H54 (cell line): ENCODE measurements at places on chromosomes 13 and 19.

GRCh38 chr13:91072486-91072885 lies 275.0 kb upstream of the MIR17HG start:
- DNase-seq: no peak

- no peak for DNase-seq
Measured at GRCh38 chr13:40341096-40341471, 325.4 kb downstream of the FOXO1 start.

DNA sequence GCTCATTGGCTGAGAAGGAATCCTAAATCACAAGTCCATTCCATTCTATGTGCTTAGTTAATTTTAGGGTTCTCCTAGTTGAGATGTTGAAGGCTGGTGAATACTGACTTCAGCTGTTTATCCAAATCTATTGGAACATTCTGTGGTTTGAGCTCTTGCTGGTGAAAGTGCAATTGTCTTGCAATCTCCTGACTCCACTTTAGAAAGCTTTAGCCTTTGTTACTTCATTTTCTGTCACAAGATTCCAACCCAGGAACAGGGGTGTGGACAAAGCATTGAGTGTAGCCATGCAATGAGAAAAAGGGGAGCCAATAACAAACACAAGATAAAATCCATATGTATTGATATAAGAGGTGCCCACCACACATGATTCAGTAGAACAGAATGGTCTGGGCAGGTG lies 15.0 kb downstream of the CEACAM21 start:
- no peak for DNase-seq

GRCh38 chr19:18849838-18850400 lies 18.2 kb downstream of the UPF1 start:
- no peak for DNase-seq

GRCh38 chr19:50328224-50328872 lies 829 bp downstream of the KCNC3 start:
- DNase-seq: no peak

DNA sequence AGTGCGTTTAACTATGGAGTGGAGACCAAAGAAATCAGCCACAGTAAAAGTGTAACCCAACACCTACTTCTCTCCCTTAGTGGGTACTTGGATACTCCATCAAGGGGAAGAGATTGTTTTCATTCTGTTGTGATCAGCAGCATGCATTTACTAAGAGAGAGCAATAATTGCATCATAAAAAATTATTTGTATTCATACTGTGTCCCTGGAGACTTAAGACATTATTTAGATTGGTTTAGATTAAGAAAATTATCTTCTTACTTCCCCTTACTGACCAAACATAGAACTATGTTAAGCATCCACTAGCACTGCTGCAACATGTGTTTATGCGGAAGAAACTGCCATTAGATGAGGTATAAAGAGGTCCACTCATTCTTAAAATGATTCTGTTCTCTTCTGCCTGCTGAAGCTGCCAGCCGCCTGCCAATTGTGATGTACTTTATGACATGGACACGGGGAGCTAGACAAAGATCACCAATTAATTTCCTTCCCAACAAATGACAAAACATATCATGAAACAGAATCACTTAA lies 738.5 kb downstream of the DIAPH3 start:
- DNase-seq: no peak

GRCh38 chr19:32041681-32042292 lies 303.6 kb upstream of the ZNF507 start:
- peak; percentile 21 for DNase-seq

DNA sequence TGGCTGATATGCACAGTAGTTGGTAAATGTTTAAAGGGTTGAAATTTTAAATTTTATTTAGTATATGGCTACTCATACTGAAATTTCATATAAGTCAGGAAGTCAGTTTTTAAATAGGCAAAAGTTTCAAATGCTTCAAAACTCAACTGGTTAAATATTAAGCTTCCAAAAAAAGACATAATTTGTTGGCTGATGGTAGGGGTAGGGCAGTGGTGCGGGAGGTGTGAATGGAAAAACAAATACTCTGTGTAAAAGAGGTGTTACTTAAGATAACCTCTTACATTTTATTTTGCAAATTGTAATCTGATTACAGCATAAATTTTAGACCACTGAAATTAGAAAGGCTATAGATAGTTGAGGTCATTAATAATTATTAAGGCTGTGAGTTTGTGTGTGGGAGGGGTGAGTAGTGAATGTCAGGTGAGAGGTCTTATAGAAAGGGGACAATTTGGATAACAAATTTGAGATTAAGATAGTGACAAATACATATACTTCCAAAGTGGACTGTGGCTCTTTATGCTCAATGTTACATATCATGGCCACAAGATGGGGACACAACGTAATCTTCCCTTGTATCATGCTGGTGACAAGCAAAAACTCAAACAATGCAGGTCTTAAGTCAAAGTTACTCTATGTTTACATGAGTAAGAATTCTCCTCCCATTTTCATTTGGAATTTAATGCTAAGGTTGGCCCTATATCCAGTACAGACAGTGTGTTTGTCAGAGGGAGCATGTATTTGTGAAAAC lies 36.6 kb upstream of the OXGR1 start:
- DNase-seq: peak; percentile 25

- DNase-seq: no peak
Measured at GRCh38 chr19:45171211-45171623, 6.8 kb downstream of the TRAPPC6A start.

DNA sequence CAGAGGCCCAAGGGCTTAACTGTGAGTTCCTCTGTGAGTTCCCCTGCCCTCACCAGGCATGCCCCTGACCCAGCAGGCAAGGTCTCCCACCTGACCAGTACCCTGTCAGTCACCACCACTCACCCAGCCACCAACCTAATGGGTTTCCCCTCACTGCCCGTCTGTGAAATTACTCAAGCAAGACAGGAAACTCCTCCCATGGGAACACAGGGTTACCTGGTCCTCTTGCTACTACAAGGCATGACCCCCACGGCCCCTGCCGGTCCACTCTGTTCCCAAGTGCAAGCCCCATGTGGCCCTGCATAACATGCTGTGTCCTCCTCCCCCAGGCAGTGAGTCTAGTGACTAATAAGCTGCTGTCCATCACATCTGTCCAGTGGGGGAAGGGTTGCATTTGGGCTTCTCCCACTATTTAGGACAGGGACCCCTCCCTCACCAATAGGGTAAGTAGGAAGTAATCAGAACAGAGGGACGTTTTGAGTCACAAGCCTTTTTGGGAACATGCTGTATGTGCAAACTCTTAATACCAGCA lies 8.0 kb upstream of the DHRS12 start:
- no peak for DNase-seq

DNA sequence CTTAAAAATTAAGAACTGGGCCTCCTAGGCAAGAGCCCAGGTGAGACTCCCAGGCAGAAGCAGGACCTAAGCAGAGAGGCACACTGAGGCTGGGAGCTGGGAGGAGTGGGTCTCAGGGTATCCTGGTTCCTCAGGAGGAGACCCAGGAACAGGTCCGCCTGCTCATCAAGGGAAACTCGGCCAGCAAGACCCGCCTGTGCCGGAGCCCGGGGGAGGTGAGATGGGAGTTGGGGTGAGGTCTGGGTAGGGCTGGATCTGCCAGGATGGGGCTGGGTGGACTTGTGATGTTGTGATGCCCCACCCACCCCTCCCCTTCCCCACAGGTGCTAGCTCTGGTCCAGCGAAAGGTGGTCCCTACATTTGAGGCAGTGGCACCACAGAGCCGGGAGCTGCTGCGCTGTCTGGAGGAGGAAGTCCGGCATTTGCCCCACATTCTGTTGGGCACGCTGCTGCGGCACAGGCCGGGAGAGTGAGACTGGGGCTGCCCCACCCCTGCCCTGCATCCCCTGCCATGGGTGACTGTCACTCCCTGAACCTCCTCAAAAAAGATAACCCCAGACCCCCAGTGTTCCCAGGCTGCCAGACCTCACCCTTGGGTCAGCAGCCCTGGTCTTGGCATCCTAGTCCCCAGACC lies 6.9 kb downstream of the HAUS5 start:
- no peak for DNase-seq

- DNase-seq: no peak
Measured at GRCh38 chr19:33306853-33307792, 4.8 kb upstream of the CEBPA start.

DNA sequence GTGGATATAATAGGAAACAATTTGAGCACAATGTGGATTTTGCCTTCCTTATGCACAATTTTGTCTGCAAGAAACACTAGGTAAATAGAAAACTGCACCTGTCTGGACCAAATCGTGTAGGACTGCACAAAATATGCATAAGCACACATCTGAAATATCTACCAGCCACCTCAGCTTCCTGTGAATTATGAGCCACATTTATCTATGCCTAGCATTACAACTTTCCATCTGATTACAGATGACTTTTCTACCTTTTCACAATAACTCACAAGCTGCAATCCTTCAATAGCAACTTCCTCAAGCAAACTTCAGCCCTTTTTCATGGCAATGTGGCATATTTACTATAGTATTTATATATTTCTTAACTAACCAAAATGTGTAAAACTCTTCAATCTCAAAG lies 5.7 kb upstream of the RFX2 start:
- no peak for DNase-seq

DNA sequence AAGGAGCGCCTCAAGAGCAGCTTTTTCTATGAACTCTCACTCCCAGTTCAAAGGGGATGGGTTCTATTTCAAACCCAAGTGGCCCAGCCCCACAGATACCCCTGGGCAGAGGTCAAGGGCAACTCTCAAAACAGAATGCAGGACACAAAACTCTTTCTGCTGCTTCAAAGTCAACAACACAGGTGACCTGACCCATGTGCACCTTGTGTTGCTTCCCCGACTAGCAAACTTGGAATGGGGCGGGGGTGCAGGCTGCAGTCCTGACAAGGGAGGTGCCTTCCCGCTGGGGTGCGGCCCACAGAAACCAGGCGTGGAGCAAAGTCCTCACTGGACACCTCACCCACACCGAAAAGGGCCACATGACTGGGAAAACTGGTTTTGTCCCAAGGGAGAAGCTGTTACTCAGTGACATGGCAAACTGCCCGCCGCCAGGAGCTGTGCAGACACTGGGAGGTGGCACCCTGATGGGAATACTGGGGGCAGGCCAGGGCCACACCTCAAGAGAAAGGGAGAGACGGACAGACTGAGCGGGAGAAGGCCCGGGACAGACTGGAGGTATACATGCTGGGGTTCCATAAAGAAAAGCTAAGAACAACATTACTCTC lies 17.4 kb downstream of the ZC3H4 start:
- DNase-seq: no peak

DNA sequence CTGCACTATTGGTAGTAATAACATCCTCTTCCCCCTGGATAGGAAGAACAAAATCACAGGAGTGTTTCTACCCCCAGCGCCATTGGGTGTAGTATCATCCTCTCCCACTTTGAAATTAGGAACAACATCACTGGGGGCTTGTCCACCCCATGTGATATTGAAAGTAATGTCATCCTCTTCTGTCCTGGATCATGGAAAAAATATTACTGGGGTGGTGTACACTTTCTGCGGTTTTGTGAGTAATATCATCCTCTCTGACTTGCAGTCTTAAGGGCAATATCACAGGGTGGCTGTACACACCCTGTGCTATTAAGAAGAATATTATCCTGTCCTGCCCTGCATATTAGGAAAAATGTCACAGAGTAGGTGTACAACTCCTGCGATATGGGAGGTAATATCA lies 4.9 kb upstream of the RGCC start:
- DNase-seq: no peak

DNA sequence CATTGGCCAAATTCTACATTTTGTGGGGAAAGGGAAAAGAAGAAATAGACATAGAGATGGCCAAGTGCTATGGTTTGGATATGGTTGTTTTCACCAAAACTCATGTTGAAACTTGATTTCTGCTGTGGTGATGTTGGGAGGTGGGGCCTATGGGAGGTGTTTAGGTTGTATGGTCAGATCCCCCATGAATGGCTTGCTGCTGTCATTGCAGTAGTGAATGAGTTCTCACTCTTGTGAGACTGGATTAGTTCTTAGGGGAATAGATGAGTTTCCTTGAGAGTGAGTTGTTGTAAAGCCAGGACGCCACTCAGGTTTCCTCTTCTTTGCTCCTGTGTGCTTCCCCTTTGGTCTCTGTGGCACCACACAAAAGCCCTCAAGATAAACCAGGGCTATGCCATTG lies 242.6 kb upstream of the RFC3 start:
- DNase-seq: no peak

DNA sequence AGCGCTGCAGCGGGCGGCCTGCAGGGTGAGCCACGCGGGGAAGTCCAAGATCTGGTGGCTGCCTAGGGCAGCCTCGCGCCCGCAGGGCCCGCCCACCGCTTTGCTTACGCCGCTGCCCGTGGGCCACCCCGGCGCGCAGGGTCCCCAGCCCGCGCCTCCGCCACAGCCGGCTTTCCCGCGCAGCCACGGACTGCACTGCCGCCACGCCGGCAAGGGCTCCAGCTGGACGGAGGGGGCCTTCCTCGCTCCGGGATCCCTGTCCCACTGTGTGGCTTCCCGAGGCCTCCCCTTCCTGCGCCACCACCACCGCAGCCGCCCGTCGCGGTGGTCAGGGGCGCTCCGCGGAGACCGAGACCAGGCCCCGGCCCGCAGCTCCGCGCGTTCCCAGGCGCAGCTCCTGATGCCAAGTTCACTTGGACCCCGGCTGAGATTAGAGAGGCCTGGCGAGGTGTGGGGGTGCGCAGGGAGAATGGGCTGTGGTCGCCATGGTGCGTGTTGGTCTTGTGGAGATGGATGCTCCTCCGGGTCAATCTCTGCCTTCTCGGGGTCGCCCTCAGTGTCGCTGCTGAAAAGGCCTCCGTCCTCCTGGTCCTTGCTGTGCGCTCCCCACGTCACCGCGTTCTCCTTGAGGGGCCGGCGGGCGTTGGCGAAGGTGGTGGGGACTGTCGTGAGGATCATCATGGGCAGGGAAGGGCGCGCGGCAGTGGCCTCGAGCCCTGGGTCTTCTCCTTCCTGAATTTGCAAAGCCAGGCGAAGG lies 17.9 kb upstream of the RNF17 start:
- no peak for DNase-seq

GRCh38 chr13:28394422-28394821 lies 100.5 kb downstream of the FLT1 start:
- DNase-seq: no peak

GRCh38 chr19:42366673-42367072 lies 23.4 kb downstream of the CNFN start:
- DNase-seq: no peak

DNA sequence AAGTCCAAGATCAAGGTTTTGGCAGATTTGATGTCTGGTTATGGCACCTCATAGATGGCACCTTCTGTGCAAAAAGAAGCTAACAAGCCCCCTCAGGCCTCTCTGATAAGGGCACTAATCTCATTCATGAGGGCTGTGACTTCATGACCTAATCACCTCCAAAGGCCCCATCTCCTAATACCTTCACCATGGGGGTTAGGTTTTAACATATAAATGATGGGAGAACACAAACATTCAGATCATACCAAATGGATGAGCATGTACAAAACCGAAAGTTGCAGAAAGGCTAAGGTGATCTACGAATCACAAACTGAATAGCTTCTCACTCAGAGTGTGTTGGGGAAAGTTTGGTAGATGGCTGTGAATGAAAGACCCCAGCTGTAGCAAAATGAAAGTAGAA lies 217.4 kb downstream of the TBC1D4 start:
- DNase-seq: no peak
